ENCODE measurements at places on chromosomes 11 and 22. TPM values are rescaled to one million over a fixed set of nuclear protein-coding genes. Genes with fewer than 3 reads are reported as not detected.

GRCh38 chr11:70493891-70494290 lies 95.6 kb downstream of the CTTN start:
- DNase-seq, result no peak

GRCh38 chr22:37443086-37443485 lies 15.8 kb upstream of the ELFN2 start:
- DNase-seq, result no peak

GRCh38 chr22:47550524-47551430 lies 788.3 kb downstream of the TBC1D22A start:
- DNase-seq, result no peak

Gene MMP27
- not detected for total RNA-seq

Gene LIMK2
- total RNA-seq, result 50.3 TPM

DNA sequence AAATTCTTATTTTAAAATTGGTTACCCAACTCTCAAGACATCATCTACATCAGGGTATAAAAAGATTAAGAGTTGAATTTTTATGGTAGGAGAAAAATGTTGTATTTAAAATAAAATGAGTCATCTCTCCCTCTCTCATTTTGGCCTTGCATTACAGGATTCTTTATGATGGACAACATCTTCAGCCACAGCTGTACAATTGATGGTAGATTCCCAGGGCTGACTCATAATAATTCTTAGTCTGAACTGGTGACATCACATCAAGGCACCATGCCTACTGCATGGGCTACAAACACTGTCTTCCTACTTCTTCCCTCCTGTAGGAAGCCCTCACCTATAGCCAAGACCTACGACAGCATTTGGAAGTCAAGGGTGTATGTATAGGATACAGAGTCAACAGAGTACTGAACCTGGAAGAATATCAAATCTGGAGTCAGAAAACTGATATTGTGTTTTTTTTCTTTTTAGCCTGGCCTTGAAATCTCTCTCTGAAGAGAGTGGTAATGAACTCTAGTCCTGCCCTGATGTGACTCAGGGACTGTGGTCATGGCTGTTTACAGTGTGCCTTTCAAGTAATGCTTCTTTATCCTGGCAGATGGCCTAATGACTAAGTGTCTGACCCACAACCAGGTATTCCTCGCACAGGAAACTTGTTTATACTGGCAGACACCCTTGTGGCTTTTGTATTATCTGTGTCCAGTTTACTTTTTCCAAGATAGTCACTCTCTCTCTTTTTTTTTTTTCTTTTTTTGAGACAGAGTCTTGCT lies 32.5 kb downstream of the MRGPRX2 start:
- DNase-seq, result peak; percentile 5

Gene OOSP4A
- not detected for total RNA-seq

Gene LYVE1
- under 0.01 TPM for total RNA-seq

GRCh38 chr22:40397396-40397795 lies 27.0 kb downstream of the SGSM3 start:
- DNase-seq, result no peak

- DNase-seq, result peak; percentile 86
Observed at GRCh38 chr22:31230871-31231621, 18.9 kb downstream of the LIMK2 start.

Gene POU2AF2
- not detected for total RNA-seq

DNA sequence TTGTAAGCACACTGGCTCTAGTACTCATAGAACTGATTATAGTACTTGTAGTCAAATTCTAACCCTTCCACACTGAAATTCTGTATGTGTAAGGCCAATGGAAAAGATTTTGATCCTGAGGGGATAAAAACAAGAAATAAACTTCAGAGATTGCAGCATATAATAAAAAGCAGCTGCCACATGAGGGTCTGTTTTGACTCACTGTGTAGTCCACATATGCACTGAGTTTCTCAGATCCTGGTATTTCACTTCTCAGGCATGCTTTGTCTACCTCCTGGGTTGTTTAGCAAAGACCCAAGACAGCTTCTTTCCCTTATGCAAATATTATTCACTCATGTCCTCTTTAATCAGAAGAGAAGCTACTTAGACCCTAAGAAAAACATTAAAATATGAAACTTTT lies 71.1 kb upstream of the SLC5A12 start:
- DNase-seq, result peak; percentile 18

DNA sequence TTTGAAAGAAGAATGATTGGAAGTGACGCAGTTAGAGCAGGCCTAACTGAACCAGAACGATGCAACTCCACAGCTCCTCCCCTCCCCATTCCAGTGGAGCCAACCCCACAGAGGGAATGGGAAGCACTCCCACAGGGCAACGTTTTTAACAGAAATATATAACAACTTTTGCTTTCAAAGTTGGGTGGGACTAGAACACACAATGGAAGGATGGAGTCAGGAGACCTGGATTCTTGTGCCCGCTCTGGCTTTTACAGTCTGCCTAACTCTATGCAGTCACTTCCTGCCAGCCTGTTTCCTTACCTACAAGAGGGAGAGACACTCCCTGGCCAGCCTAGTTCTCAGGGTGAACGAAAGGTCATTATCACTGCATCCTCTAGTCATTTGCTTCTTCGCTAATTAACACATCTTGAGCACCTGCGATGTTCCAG lies 75.5 kb downstream of the PACSIN2 start:
- no peak for DNase-seq

DNA sequence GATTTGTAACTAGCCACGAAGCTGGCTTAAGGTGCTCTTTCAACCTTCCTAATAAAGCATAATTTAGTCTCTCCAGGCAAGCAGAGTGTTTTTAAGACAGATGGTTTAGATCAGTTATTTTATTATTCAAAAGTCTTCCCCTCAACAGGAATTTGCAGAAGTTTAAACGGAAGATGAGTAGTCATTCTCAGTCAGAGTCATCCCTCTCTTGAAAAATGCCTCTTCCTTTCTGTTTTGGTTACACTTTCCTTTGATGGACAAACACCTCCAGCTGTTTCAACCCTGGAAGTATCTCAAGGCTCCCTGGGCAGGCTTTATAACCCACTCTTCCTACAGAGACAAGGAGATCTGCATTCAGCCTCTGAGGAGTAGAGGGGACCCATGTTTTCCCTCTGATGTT lies 60.3 kb upstream of the POU2AF2 start:
- DNase-seq, result peak; percentile 51

DNA sequence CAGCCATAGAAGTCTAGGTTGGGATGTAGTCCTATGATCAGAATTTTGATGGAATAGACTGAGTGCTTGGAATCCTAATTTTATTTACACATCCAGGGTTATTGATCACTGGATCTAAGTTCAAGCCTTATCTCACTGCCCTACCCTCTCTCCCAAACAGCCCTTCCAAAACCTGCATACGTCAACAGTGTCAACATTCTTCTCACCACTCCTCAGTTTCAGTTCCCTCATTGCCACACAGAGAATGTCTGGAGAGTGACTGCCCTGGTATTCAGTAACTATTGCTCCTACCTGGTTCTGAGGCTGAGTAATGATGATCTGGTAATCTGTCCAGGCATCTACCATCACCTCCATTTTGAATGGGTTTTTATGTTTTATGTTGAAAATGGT lies 60.0 kb downstream of the GLYATL1 start:
- DNase-seq, result no peak

Gene FIBIN
- 26.4 TPM for total RNA-seq

Gene THY1
- total RNA-seq, result 284 TPM

- no peak for DNase-seq
Observed at GRCh38 chr11:109970516-109971183, 122.5 kb upstream of the ZC3H12C start.

Gene NXPE2
- total RNA-seq, result not detected

DNA sequence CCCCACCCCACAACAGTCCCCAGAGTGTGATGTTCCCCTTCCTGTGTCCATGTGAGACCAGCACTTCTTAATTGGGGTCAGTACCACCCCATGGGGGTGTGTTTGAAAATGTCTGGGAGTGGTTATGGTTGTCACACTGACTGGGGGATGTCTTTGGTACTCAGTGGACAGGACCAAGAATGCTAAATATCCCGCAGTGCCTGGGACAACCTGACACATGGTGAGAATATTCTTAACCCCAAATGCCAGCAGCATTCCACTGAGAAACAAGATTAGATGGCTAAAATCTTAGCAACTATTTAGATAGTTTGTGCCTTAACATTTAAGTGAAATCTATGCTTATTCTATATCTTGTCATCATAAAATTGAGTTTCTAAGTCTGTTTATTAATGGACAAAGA lies 177.5 kb upstream of the ZBED5 start:
- DNase-seq, result no peak

Gene MRGPRX4
- not detected for total RNA-seq

DNA sequence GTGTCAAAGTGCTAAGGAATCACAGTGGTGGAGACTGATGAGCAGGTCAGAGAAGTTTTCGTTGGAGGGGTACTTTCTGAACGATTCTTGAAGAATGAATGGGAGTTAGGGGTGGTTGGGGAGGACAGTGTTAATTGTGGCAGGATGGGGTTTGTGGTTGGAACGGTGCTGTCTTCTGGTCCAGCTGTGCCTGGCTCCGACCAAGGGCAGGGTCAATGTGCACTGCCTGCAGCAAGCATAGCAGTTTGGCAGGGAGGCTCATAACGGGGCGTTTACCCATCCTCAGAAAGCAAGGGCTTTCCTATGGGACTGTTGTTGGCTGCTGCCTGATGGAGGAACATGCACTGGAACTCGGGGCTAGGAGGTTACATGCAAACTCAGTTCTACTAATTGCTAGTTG lies 265.8 kb downstream of the KIRREL3 start:
- no peak for DNase-seq

Gene OR10D3
- not detected for total RNA-seq

DNA sequence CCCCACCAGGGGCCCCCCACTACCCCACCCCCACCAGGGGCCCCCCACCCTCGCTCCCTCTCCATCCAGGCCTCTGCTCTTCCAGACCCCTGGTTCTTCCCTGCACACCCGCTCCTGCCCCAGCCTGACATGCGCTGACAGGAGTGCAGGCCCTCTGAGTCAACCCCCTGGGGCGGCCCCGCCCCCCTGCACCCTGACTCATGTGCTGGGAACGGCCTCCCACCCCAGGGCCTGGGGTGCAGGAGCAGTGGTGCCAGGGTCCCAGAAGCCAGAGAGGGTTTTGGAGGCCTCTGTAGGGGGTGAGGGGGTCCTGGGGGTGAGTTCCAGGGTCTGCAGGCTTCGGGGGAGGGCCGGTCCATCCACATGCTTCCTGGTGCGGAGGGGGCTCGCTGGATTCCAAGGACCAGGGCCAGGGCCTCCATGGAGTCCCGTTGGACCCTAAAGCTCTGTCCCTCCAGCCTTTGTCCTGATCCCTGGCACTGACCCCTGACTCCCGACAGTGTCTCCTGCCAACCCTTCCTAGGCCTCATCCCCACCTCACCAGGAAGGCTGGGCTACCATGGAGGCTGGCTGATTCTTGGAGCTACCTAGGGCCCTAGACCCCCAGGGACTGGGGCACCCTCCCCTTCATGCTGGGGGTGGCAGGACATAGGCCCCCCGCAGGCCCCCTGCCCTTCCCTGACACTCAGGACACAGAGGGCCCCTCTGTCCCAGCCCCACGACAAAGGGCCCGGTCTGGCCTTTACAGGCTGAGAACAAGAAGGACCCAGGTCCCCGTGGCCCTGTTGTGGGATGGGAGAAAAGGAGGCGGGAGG lies 583 bp upstream of the PKP3 start:
- peak; percentile 70 for DNase-seq

GRCh38 chr11:125929445-125930075 lies 16.3 kb upstream of the VSIG10L2 start:
- no peak for DNase-seq

DNA sequence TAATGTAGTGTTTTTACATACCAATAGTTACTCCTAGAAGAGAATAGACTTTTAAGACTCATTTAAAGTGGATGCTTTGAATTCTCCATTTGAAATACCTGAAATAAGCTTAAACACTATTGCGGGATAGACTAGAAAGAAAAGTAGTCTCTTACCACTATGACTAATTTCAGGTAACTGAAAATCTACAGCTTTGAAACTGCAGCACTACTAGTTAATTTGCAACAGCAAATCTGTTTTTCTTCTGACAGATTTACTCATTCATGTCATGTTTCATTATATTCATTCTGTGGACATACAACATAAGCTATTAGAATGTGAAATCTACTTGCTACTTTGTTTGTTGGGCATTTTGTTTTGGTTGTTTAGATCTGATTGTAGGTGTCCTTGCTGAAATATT lies 153.6 kb downstream of the MAML2 start:
- DNase-seq, result no peak

GRCh38 chr11:107999759-108000455 lies 8.8 kb upstream of the CUL5 start:
- DNase-seq, result peak; percentile 59
